ENCODE measurements at places on chromosomes 6 and 20.
A peak's percentile ranks its signal among the peaks of the same experiment; 100 is the strongest.

DNA sequence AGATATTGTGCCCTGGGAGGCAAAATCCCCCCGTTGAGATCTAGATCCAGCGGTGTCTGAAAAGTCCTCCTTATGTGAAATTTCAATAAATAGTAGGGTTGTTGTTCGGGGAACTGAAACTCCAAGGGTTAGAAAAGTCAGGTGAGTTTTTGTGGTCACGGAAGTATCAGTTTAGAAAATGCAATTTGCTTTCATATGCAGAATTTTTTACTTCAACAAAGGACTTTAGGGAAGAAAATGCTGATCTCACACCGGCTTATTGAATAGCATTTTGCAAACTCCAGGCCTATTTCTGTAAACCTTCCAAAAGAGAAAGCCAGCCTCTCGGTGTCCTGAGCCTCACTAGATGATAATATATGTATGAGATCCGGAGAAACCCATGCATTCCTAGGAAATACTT lies 254.7 kb downstream of the TSHZ2 start:
- DNase-seq = no peak

DNA sequence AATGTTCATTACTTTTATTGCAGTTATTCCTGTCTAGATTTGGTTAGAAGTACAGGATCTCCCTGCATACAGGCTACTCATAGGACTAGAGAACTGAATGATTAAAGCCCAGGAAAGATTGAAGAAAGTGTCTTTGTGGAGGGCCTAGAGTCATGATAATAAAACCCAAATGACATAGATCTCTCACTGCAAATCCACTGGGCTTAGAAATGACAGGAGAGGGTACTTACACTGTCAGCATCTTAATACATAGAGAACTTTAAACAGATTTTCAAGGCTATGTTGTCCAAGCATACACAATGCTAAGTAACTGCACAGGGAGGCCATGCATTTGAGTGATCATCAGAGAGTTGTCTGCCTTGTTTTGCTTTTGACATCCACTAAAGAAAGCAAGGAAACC lies 383.8 kb upstream of the MAP3K7 start:
- no peak for DNase-seq

DNA sequence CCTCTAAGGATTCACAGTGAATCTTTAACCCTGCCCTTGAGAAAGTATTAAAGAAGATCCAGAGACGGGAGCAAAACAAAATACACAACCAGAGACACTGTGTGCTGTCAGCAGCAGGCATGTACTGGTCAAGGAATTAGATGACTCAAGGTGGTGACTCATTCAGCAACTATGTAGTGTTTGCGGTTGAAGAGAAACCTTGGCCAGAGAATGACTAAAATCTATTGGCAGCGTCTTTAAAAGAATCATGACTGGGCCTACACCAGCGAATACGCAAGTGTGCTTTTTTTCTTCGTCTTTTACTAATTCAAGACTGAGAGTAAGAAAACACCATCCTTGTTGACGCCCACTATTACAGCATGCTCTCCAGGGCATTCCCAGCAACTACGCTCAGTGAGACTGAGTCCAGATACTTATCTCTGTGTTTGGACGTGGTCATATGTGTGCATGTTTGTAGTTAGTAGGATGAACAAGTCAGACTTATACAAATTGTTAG lies 72.4 kb upstream of the BACH2 start:
- peak; percentile 100 for DNase-seq

- DNase-seq = no peak
These were observed 195.9 kb upstream of the CST7 start for GRCh38 chr20:24753130-24753529.

- DNase-seq = no peak
These were observed 25.1 kb downstream of the RNF217 start for GRCh38 chr6:124987291-124987690.

DNA sequence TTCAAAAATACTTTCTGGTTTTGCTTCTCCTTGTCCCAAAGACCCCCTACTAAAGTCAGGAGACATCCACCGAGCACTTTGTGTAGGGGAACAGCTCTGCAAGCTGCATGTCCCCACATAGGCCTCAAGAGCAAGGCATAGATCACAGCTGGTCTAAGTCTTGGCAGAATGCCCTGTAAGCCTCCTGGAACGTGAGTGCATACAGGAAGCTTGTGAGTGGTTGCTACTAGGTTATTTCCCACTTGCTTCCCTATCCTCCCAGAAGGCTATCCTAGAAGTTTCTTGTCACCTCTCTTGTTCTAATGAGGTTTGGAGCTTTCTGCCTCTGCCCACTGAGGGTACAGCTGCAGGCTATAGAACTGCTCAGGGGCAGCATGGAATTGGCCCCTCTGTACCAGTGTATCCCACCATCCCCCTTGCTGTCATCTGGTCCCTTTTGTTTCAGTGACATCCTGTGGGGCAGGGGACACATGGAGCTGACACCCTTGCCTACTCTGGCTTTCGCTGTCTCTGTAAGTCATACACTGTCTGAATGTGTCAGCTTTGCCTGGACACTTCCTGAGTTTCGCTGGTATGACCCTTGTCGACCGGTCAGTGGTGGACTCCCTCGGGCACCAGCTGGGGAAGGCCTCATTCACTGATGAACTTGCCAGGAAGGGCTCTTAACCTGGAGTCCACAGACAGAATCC lies 35.6 kb upstream of the KCNK16 start:
- peak; percentile 3 for DNase-seq

GRCh38 chr20:51525241-51526105 lies 17.0 kb downstream of the NFATC2 start:
- no peak for DNase-seq

DNA sequence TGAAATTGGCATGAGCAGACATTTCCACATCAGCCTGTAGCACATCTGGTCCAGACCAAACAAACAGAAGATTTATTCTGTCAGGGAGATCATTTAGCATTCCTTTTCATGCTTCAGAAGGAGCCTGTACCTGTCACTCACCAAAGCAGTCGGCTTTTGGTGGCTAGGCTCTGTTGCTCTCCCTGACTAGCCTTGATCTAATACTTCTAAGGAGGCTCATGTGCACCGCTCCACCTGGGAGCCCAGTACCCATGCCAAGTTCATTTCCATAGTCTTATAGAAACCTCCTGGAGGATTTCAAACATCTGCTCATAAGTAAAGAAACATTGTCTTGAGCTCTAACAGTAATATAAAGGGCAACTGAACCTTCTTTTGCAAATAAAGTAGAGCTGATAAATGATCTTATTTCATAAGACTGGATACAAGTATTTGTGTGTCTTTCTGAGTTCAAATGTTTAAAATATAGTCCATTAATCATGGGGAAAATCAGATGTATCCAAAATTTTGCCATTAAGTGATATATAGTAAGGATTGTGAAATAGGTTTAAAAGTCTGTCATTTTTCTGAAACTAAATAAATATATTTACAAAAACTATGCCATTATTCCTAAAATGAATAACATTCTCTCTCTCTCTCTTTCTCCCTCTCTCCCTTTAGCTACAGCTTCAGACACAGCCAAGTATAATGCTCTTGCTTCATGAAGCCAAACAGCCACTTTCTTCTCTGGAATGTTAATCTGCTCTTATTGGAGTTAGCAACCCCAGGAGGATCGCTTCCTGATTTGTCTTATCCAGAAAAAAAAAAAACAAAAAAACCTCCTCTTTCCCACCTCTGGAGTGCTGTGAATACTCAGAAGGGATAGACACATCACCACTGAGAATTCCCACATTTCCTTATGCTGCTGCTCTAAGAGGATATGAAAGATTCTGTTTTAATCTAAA lies 192.7 kb upstream of the TFAP2D start:
- no peak for DNase-seq

DNA sequence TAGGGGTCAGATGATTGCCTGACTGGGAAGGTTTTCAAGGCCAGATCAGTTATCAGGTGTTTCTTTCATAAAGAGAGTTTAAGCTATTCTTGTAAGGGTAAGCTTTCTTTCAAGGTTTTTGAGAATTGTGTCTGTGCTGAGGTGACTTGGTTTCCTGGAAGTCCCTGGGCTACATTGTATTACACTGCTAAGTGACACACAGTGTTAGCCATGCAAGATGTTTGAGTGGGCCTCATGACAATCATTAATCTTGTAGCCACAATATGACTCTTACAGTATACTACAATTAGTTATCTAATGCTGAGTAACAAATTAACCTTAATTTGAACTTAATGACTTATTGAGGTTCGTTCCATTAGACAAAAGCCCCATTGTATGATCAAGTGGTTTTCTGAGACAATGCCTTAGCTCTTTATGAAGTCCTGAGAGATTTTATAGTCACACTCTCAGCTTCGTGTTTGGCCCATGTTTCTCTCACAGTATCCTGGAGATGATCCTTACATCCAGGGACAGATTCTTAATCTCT lies 186.7 kb downstream of the RPS12 start:
- no peak for DNase-seq

DNA sequence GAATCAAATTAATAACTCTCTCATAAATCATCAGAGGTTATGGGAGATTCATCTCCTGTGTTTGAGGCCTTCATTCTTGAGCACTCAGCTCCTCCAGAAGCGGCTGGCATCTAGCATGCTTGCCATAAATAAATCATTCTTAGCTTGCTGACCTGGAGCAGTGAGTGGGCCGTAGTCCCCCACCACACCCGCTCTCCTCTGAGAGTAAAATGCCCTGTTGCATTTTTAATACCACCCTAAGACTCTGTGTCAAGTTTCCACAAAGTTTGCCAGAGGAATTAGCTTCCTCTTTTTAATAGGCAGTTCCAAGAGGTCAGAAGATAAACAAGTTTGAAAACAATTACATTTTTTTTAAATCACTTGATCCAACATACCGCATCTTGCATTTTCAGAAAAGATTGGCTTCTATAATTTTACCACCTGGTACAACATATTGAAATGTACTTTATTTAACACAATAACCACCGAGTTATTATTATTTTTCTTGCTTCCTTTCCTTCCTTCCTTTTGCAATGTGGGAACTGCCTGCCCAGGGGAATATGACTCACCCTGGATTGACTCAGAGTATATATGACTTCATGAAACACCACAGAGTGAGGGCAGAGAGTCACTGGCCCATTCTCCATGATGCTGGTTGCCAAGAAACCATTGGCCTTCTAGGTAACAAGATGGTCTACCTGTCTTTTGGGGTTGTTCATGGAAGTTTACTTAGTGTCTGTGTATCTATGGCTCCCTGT lies 29.4 kb upstream of the CLIC5 start:
- DNase-seq = no peak

GRCh38 chr6:7073821-7074525 lies 33.8 kb upstream of the RREB1 start:
- no peak for DNase-seq

GRCh38 chr6:113095841-113096240 lies 748.7 kb downstream of the RFPL4B start:
- DNase-seq = no peak

- DNase-seq = no peak
These were observed 54.0 kb downstream of the UTRN start for GRCh38 chr6:144338951-144339700.

- no peak for DNase-seq
These were observed 27.8 kb upstream of the PIM1 start for GRCh38 chr6:37142050-37142614.

DNA sequence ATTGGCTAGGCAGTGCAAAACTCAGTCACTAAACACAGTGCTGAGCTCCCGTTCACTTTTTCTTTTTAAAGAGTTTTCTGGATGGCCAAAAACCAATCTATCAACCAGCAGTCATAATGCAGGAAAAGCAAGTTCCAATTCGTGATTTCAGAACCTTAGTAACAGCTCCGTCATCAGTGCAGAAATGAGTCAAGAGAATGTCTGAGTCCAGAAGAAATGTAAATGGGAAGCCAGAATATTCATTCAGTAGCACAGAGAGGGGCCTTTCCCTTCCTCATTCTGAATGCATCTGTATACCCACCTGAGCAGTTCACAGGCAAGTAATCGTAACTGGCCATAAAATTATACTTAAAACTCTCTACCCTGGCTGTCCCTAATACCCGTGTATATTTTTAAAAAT lies 20.4 kb downstream of the HUS1B start:
- no peak for DNase-seq

- no peak for DNase-seq
These were observed 69.6 kb downstream of the GMDS start for GRCh38 chr6:2175825-2176224.

GRCh38 chr6:43086022-43086658 lies 10.0 kb downstream of the PTK7 start:
- DNase-seq = no peak

DNA sequence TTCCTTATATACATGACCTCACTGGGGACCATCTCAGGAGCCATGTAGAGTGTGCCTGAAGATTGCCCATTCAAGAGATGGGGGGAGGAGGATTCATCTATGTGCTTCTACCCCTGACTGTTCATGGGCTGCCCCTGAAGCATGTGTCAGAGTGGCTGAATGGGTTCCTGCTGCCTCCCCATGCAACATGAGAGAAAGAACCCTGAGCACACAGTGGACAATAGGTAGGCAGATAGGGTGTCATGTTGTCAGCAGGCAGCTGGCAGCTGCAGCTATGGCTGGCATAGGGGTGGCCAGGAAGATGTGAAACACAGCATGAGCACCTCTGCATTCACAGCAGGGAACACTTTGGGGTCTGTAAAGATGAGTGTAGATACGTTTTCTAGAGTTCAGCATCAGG lies 208.4 kb upstream of the CNR1 start:
- DNase-seq = no peak

GRCh38 chr20:21796059-21796458 lies 90.6 kb downstream of the PAX1 start:
- no peak for DNase-seq

- peak; percentile 65 for DNase-seq
These were observed 57.3 kb upstream of the MLIP start for GRCh38 chr6:54053881-54054391.

DNA sequence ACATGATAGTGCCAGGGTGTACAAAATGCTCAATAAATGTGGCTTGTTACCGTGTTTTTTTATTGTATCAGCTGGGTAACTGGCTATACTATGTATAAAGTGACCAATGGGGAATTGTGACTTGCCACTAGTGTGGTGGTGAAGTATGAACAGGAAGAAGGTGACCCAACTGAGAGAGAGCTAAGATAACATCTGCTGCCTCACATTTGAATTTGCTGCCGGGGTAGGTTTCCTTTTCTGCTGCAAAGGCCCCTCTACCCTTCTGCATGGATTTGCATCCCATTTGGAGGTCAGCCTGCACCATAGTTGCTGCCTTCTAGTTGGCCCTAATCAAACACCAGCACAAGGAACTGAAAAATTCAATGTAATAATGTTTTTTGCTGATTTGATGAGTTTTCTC lies 24.1 kb downstream of the IL17A start:
- DNase-seq = no peak
